ENCODE measurements at places on chromosomes 1 and 21.

GRCh38 chr21:36059823-36060158 is 535 bp downstream of the SETD4 start:
- peak overlapping the region; percentile 98 for H3K4me3 ChIP-seq
- H3K4me1 ChIP-seq = peaks cover 7% of the 10 kb centered on the region
- no peaks in the 10 kb centered on the region for H3K27me3 ChIP-seq
- DNase-seq = no peak
- H3K36me3 ChIP-seq = peaks cover 36% of the 10 kb centered on the region

- H3K4me1 ChIP-seq = no peaks in the 10 kb centered on the region
- no peak overlapping the region for H3K4me3 ChIP-seq
- no peaks in the 10 kb centered on the region for H3K36me3 ChIP-seq
- H3K27ac ChIP-seq = no peak overlapping the region
- DNase-seq = no peak
These were observed 71.0 kb upstream of the CACHD1 start for GRCh38 chr1:64398936-64399335.

- H3K36me3 ChIP-seq = no peaks in the 10 kb centered on the region
- H3K4me1 ChIP-seq = peaks cover 6% of the 10 kb centered on the region
- H3K4me3 ChIP-seq = no peak overlapping the region
These were observed 15.5 kb upstream of the CD55 start for GRCh38 chr1:207306023-207306422.

GRCh38 chr1:96365596-96366390 is 355.8 kb upstream of the PTBP2 start:
- peaks cover 58% of the 10 kb centered on the region for H3K4me1 ChIP-seq
- H3K27me3 ChIP-seq = no peaks in the 10 kb centered on the region
- no peaks in the 10 kb centered on the region for H3K36me3 ChIP-seq
- no peak overlapping the region for H3K27ac ChIP-seq

- no peaks in the 10 kb centered on the region for H3K36me3 ChIP-seq
- peak; percentile 81 for DNase-seq
- H3K4me1 ChIP-seq = no peaks in the 10 kb centered on the region
- H3K4me3 ChIP-seq = peak within 1 kb of the TSS; percentile 43
These were observed at the start of gene ACTN2 for GRCh38 chr1:236685917-236686814. Gene ACTN2 (plus strand): TSS chr1:236686499. CDS start chr1:236686674, 175 bp downstream.

GRCh38 chr1:3679098-3679555 is 26.8 kb downstream of the TP73 start:
- no peaks in the 10 kb centered on the region for H3K4me1 ChIP-seq
- DNase-seq = no peak
- H3K36me3 ChIP-seq = no peaks in the 10 kb centered on the region
- no peak overlapping the region for H3K4me3 ChIP-seq
- no peak overlapping the region for H3K27ac ChIP-seq

DNA sequence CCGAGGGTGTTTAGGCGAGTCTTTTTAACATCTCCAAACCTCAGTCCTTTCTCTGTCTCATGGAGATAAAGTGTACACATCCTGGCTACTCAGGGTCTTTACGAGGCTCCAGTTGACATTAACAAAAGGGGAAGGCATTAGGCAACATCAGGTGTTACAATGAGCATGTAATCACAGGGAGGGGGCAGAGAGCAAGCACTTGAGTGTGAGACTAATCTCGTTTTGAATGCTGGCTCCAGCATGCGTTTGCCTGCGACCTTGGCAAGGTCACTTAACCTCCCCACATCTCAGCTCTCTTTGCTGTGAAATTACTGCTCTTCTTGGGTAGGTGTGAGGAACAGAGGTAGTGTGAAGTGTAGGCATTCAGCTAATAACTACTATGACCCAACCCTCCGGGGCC is 3.1 kb downstream of the TNNT2 start:
- H3K4me3 ChIP-seq = no peak overlapping the region
- DNase-seq = no peak
- H3K27me3 ChIP-seq = peaks cover 62% of the 10 kb centered on the region
- H3K4me1 ChIP-seq = no peaks in the 10 kb centered on the region
- H3K27ac ChIP-seq = no peak overlapping the region
- no peaks in the 10 kb centered on the region for H3K36me3 ChIP-seq

DNA sequence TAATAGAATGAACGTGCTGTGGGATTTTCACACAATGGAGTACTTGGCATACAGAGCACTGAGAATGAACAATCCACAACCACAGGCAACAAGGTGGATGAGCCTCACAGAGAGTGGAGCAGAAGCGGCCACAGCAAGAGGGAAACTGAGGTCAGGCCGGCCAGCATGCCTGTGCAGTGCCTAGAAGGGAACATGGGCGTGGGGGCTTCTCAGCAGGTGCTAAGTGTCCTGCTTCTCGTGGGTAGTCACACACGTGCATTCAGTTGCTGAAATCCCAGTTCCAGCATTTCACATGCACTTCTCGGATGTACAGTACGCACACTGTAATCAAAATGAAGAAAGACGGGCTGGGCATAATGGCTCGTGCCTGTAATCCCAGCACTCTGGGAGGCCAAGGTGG is 33.1 kb downstream of the WDR4 start:
- no peaks in the 10 kb centered on the region for H3K27me3 ChIP-seq
- peaks cover 47% of the 10 kb centered on the region for H3K36me3 ChIP-seq
- H3K4me1 ChIP-seq = no peaks in the 10 kb centered on the region
- peak; percentile 22 for DNase-seq

DNA sequence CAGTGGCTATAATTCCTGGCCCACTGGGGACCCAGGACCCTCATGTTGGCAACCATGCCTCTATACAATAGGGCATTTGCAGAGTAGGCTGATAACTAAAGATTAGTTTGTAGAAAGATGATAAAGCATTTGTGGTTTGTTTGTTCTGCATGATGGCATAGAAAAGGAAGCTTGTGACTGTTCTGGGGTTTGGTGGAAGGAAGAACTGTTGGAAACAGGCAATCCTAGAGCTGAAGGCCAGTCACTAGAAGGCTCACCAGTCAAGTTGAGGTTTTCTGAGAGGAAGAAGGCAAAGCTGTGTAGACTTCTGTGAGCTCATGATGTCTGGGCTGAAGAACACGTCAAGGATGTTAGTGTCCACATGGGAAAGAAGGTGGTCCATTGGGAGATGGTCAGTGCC is 140.3 kb upstream of the VANGL1 start:
- no peak for DNase-seq
- H3K27ac ChIP-seq = peak overlapping the region; percentile 4
- no peaks in the 10 kb centered on the region for H3K27me3 ChIP-seq
- peaks cover 21% of the 10 kb centered on the region for H3K4me1 ChIP-seq
- no peaks in the 10 kb centered on the region for H3K36me3 ChIP-seq

- DNase-seq = no peak
- H3K4me1 ChIP-seq = no peaks in the 10 kb centered on the region
- H3K27ac ChIP-seq = no peak overlapping the region
- peaks cover 4% of the 10 kb centered on the region for H3K36me3 ChIP-seq
These were observed 319.2 kb downstream of the SMYD3 start for GRCh38 chr1:246187834-246188372.

GRCh38 chr1:22838965-22839364 is 128.3 kb downstream of the EPHB2 start:
- H3K4me3 ChIP-seq = no peak overlapping the region
- no peak for DNase-seq
- H3K4me1 ChIP-seq = no peaks in the 10 kb centered on the region

GRCh38 chr1:65149351-65150107 is 1.5 kb downstream of the AK4 start:
- H3K4me1 ChIP-seq = peaks cover 8% of the 10 kb centered on the region
- no peak overlapping the region for H3K27ac ChIP-seq
- H3K4me3 ChIP-seq = peak overlapping the region; percentile 78
- no peak for DNase-seq
- H3K27me3 ChIP-seq = peaks cover 19% of the 10 kb centered on the region
- H3K36me3 ChIP-seq = no peaks in the 10 kb centered on the region

- no peaks in the 10 kb centered on the region for H3K4me1 ChIP-seq
- H3K27me3 ChIP-seq = no peaks in the 10 kb centered on the region
- no peaks in the 10 kb centered on the region for H3K36me3 ChIP-seq
- H3K4me3 ChIP-seq = no peak overlapping the region
These were observed 149.9 kb downstream of the ZNF326 start for GRCh38 chr1:90144820-90145219.

GRCh38 chr1:21258331-21259134 is 31.7 kb downstream of the ECE1 start:
- H3K4me1 ChIP-seq = peaks cover 22% of the 10 kb centered on the region
- H3K36me3 ChIP-seq = peaks cover 13% of the 10 kb centered on the region
- no peak overlapping the region for H3K27ac ChIP-seq
- H3K27me3 ChIP-seq = no peaks in the 10 kb centered on the region
- H3K4me3 ChIP-seq = no peak overlapping the region

GRCh38 chr1:64337926-64338325 is 132.0 kb upstream of the CACHD1 start:
- no peaks in the 10 kb centered on the region for H3K27me3 ChIP-seq
- no peaks in the 10 kb centered on the region for H3K36me3 ChIP-seq
- no peak overlapping the region for H3K4me3 ChIP-seq
- no peak overlapping the region for H3K27ac ChIP-seq
- DNase-seq = no peak
- H3K4me1 ChIP-seq = no peaks in the 10 kb centered on the region

GRCh38 chr1:193677874-193678273 is 491.5 kb upstream of the B3GALT2 start:
- no peak for DNase-seq
- no peak overlapping the region for H3K4me3 ChIP-seq
- no peaks in the 10 kb centered on the region for H3K36me3 ChIP-seq
- H3K27ac ChIP-seq = no peak overlapping the region
- H3K27me3 ChIP-seq = no peaks in the 10 kb centered on the region

DNA sequence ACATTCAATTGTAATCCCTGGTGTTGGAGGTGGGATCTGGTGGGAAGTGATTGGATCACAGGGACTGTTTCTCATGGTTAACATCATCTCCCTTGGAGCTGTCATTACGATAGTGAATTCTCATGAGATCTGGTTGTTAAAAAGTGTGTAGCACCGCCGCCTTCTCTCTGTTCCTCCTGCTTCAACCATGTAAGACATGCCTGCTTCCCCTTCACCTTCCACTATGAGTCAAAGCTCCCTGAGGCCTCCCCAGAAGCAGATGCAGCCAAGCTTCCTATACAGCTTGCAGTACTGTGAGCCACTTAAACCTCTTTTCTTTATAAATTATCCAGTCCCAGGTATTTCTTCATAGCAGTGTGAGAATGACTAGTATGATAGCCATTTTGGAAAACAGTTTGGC is 30.1 kb upstream of the TRIM62 start:
- no peak overlapping the region for H3K4me3 ChIP-seq
- no peaks in the 10 kb centered on the region for H3K4me1 ChIP-seq
- H3K27ac ChIP-seq = no peak overlapping the region
- no peaks in the 10 kb centered on the region for H3K36me3 ChIP-seq
- DNase-seq = no peak

GRCh38 chr1:29227511-29227910 is 3.2 kb downstream of the MECR start:
- DNase-seq = no peak
- no peaks in the 10 kb centered on the region for H3K27me3 ChIP-seq
- H3K4me3 ChIP-seq = no peak overlapping the region
- H3K36me3 ChIP-seq = peaks cover 8% of the 10 kb centered on the region
- no peak overlapping the region for H3K27ac ChIP-seq

GRCh38 chr21:43721206-43721605 is 2.3 kb downstream of the PDXK start:
- H3K4me3 ChIP-seq = peak overlapping the region; percentile 91
- H3K36me3 ChIP-seq = peaks cover 18% of the 10 kb centered on the region
- H3K4me1 ChIP-seq = peaks cover 31% of the 10 kb centered on the region
- DNase-seq = peak; percentile 63
- no peaks in the 10 kb centered on the region for H3K27me3 ChIP-seq

GRCh38 chr1:116127848-116128540 is 16.8 kb downstream of the MAB21L3 start:
- peaks cover 6% of the 10 kb centered on the region for H3K4me1 ChIP-seq
- no peak for DNase-seq
- no peak overlapping the region for H3K4me3 ChIP-seq

- H3K27ac ChIP-seq = no peak overlapping the region
- no peak for DNase-seq
These were observed 257.9 kb upstream of the AJAP1 start for GRCh38 chr1:4396551-4396950.

- no peak for DNase-seq
- H3K27ac ChIP-seq = no peak overlapping the region
- peaks cover 22% of the 10 kb centered on the region for H3K27me3 ChIP-seq
- H3K36me3 ChIP-seq = no peaks in the 10 kb centered on the region
- no peak overlapping the region for H3K4me3 ChIP-seq
These were observed 113.8 kb upstream of the MAGI3 start for GRCh38 chr1:113276507-113276906.

DNA sequence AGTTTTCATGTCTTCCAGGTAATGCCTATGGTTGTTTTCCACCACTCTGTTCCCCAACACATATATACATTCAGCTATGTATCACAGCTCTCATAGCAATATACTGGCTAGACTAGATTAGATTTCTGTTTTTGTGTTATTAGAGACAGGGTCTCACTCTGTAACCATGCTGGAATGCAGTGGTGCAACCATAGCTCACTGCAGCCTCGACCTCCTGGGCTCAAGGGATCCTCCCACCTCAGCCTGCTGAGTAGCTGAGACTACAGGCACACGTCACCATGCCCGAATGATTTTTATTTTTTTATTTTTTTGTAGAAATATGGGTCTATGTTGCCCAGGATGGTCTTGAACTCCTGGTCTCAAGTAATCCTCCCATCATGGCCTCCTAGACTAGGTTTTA is 37.7 kb downstream of the SYNJ1 start:
- H3K4me1 ChIP-seq = no peaks in the 10 kb centered on the region
- DNase-seq = no peak
- no peak overlapping the region for H3K4me3 ChIP-seq
- H3K36me3 ChIP-seq = peaks cover 20% of the 10 kb centered on the region
- no peak overlapping the region for H3K27ac ChIP-seq

DNA sequence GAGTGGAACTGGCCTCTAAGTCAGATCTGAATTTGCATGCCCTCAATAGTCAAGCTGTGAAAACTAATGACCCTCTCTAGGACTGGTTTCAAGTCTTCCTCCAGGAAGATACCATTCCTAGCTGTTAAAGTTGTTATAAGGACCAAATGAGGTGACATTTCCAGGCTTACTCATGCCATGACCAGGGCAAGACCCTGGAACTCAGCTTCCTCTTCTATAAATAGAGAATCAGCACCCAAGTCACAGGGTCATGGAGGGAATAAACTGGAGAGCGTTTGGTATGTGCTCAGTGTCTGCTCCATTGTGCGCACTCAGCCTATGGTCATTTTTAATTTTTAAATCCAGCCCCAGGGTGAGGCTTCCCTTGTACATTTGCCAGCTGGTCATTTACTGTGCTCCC is 2.5 kb downstream of the S100A9 start:
- no peak overlapping the region for H3K4me3 ChIP-seq
- no peaks in the 10 kb centered on the region for H3K4me1 ChIP-seq
- no peak for DNase-seq
- H3K27ac ChIP-seq = no peak overlapping the region
- H3K27me3 ChIP-seq = no peaks in the 10 kb centered on the region

All from osteoblast (primary cell).